ENCODE measurements at places on chromosomes 6 and 20.

GRCh38 chr6:69926745-69927144 lies 60.4 kb downstream of the COL19A1 start:
- DNase-seq = no peak

DNA sequence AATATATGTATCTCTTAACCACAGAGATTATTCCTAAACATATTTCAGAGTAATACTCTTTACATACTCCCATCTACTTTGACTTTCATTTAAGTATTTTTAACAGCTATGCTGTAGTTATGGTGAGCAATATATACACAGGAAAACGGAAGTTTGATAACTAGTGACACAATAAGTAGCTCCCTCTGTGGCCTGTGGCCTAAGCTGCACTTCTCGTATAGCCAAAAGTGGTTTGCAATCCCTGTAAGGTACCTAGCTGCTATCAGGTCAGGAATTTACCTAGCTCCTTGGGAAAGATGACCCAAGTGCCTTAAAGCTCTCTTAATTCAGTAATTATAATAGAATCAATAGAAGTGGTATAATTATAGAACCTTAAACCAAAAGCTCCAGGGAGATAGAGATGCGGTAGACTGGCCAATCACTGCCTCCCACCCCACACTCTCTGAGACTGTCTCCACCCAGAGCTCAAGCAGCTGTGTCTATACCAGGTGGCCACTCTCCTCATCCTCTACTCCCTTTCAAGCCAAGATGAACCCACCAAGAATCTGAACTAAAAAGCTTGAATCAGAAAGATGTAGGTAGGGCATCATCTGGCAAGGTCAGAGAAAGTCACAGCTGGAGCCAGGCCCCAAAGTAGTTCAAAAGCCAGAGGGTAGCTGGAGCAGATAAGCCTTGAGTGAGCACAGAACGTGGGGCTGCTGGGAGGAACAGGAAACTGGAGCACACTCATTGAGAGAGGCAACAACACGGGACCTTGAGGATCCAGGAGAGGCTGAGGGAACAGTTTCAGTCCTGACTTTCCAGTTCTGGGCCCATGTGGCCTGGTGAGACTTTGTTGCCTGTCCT lies 84.9 kb upstream of the ASF1A start:
- peak; percentile 95 for DNase-seq

- no peak for DNase-seq
These were observed 48.4 kb downstream of the MTFR2 start for GRCh38 chr6:136201732-136202131.

GRCh38 chr6:26332408-26332807 lies 32.6 kb upstream of the BTN3A2 start:
- DNase-seq = no peak

GRCh38 chr6:143059663-143060353 lies 881 bp upstream of the AIG1 start:
- peak; percentile 78 for DNase-seq

GRCh38 chr6:101716810-101717209 lies 323.3 kb downstream of the GRIK2 start:
- no peak for DNase-seq

DNA sequence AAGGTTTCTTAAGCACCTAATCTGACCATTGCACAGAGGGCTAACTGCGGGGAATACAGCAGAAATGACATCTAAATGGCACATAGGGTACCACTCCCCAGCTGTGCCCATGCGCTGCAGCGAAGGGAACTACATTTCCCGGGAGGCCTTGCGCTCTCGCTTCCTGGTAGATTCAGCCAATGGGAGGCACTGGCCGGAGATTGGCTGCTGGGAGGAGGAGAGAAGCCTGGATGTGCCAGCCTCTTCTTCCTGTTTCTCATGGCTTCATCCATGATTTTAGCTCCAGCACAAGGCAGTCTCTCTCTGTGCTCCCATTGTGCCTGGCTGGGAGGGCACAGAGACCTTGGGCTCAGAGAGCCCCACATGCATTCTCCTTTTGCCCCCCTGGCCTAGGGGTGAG lies 101.7 kb upstream of the FOXA2 start:
- DNase-seq = peak; percentile 7

DNA sequence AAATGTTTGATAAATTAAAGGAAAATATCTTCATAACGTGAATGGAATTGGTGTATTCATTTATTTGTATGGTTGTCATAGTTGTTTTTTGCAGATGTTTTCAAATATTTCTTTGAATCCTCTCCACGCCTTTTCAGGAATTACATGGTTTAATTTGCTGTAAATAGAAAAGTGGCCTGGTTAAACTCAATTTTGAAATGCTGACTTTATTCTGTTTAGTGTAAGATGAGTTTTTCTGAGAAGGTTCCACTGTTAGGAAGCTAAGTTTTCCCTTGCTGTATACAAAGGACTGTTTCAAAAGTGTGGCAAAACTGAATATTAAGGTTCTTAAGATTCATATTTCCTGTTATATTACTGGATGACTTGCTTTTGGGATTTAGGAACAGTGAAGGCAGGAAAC lies 503 bp upstream of the ZC2HC1B start:
- DNase-seq = no peak

GRCh38 chr6:95544517-95545225 lies 32.7 kb upstream of the MANEA start:
- DNase-seq = no peak

- DNase-seq = no peak
These were observed 38.8 kb downstream of the SUMO4 start for GRCh38 chr6:149438855-149439254.

DNA sequence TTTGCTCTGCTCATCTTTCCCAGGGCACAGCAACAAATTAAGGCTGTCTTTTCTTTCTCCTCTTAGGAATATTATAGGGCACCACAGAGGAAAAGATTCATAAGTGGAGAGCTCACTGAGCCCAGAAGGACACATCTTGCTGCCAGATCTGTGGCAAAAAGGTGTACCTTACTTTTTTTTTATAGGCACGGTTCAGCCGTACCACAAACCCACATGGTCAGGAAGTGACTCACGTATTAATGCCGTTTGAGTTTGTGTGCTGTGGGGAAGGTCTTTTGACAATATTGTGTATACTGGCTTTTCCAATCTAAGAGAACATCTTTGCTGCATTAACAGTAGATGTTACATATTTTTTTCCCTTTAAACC lies 28.4 kb downstream of the PAQR8 start:
- DNase-seq = peak; percentile 64

DNA sequence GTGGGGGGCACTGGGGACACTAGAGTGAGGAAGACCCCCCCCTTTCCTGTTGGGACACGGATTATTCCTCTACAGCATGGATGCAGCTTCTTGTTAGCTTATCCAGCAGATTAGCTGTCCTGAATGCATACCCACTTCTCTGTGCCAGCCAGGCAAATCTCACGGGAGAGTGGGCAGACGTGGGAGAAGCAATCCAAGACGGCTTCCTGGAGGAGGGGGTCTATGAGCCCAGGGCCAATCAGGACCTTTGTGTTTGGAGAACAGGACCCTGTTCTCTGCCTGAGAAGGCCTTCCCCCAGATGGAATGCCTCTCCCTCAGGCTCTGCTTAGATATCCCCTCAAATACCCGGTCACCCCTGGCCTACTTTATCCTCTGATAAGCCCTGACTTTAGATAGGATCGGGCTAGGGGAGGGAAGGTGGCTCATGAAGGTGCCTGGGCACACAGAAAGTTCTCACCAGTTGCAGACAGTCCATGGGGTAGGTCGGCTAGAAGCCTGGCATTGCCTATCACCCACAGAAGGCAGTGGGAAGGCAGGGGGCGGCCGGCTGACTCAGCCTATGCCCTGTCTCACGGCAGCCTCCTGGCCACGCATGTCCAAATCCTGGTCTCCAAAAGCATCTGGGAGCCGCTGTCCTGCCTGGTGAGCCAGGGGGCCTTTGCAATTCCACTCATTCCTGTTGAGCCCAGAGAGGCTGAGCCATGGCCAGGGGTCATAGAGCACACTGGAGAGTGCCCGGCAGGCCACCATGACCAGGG lies 34.7 kb downstream of the SUN5 start:
- no peak for DNase-seq

DNA sequence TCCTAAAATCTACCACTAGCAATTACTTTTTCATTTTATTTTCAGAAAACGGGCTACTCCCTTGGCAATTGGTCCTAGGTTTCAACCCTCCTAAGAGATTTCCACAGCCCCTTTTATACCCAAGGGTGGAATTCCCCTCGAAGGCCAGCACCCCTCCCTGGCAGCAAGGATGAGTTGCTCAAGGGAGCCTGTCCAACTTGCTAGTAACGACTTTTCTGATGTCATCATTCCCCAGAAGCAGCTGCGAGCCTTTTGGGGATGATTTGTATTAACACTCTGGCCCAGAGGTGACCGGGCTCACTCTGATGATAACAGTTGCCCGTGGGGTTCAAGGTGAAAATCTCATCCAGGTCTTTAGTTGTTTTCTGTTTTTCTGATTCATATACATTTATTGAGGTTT lies 30.7 kb upstream of the NAA20 start:
- DNase-seq = no peak

GRCh38 chr6:92271091-92271490 lies 1148.3 kb downstream of the EPHA7 start:
- DNase-seq = no peak

GRCh38 chr6:88629838-88630494 lies 333.5 kb downstream of the RNGTT start:
- no peak for DNase-seq

- DNase-seq = no peak
These were observed 443.4 kb upstream of the MMS22L start for GRCh38 chr6:97726378-97726777.

- no peak for DNase-seq
These were observed 63.3 kb upstream of the SLC2A12 start for GRCh38 chr6:134115715-134116074.

DNA sequence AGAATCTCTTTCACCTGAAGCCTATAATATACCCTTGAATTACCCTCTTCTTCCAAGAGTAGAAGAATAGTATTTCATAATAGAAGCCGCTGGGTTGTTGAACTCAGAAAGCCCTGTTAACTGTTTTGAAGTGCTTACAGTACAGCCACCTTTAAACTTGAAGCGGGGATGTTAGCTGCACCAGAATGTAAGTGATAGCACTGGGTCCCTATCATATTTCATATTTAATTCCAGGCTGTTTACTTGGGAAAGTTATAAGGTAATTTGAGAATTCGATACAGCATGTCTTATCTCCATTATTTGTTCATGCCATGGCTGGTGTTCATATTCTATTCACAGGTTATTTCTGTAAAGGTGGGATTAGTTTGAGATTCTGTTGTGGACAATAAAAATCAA lies 63.5 kb upstream of the VSTM2L start:
- DNase-seq = no peak

DNA sequence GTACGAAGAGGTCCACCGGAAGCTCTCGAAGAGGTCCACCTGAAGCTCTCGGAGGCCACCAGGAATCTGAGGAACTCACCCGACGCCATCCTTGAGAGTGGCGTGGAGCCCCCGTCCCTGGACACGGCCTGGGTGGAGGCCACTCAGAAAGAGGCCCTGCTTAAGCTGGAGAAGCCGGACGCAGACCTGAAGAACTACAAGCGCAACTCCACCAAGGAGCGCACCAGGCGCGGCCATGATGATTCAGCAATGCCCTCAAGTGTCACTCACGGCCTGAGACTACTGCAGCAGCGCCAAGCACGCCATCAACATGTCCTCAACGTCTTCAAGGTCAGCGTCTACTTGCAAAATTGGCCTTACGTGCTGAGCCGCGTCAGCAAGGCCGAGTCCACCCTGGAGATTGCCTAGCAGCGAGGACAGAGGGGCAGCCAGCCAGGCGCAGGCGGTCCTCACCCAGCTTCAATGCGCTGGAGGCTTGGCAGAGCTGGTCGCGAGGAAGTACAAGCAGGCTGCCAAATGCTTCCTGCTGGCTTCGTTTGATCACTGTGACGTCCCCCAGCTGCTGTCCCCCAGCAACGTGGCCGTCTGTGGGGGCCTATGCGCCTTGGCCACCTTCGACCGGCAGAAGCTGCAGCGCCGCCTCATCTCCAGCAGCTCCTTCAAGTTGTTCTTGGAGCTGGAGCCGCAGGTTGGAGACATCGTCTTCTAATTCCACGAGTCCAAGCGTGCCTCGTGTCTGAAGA lies 7.7 kb upstream of the GJA10 start:
- DNase-seq = no peak

GRCh38 chr6:20211037-20211940 lies 980 bp downstream of the MBOAT1 start:
- DNase-seq = peak; percentile 53

DNA sequence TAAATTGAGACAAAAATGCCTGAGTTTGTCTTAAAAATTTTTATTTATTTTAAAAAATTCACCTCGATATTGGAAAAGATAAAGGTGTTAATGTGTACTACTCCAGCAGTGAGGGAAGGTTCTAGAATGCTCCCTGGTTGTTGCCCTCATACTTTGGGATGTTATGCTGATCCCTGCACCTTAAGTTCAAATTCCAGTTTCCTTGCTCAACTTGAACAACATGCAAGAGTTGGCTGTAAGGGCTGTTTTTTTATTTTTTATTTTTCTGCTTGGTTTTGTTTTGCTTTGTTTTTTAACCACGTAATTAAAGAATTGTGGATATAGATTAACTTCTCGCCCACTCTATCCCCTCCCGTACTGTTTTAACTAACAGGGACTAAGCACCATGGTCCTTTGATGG lies 158.7 kb upstream of the CITED2 start:
- DNase-seq = no peak

GRCh38 chr6:37171970-37172812 lies 2.2 kb downstream of the PIM1 start:
- peak; percentile 98 for DNase-seq

GRCh38 chr6:32962213-32962826 lies 6.1 kb upstream of the BRD2 start:
- DNase-seq = no peak

DNA sequence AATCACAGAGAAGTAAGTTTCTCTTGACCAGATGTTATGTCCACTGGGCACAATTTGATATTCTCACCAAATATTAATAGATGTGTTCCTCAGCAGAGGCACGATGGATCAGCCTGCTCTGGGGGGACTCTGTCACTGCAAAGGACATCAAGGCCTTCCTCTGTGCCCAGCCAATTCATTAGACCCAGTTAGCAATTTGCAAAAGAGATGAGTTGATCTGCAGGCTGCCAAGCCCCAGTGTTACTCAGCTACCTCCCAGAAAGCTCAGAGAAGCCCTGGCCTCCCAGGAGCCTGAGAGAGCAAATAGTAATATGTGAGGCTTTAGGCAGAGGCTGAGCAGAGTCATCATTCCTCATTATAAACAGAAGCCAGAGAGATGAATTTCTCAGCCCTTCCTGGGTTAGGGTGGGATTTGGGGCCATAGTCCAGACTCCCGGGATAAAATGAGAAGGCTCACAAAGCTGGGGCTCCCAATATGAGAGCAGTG lies 54.2 kb downstream of the ZNF831 start:
- no peak for DNase-seq

- DNase-seq = no peak
These were observed 15.1 kb downstream of the MAPK14 start for GRCh38 chr6:36042618-36043260.

GRCh38 chr20:36850759-36851158 lies 25.2 kb upstream of the TLDC2 start:
- no peak for DNase-seq
